ENCODE measurements at places on chromosomes 1 and 21. TPM values are rescaled to one million over a fixed set of nuclear protein-coding genes. Genes with fewer than 3 reads are reported as not detected.

The CD53 gene
- 1,434 TPM for polyA plus RNA-seq

The TMEM167B gene
- polyA plus RNA-seq, result 32.4 TPM

The PRAMEF26 gene
- not detected for polyA plus RNA-seq

The PLEKHN1 gene
- polyA plus RNA-seq, result 0.68 TPM

The LHX8 gene
- polyA plus RNA-seq, result not detected

The MPL gene
- not detected for polyA plus RNA-seq

The HSPB7 gene
- polyA plus RNA-seq, result not detected

The PTPN14 gene
- polyA plus RNA-seq, result not detected

The TMPRSS3 gene
- 0.30 TPM for polyA plus RNA-seq

The NTNG1 gene
- not detected for polyA plus RNA-seq

Measured in immature natural killer cell (primary cell).